ENCODE measurements at places on chromosomes 1 and 21.

DNA sequence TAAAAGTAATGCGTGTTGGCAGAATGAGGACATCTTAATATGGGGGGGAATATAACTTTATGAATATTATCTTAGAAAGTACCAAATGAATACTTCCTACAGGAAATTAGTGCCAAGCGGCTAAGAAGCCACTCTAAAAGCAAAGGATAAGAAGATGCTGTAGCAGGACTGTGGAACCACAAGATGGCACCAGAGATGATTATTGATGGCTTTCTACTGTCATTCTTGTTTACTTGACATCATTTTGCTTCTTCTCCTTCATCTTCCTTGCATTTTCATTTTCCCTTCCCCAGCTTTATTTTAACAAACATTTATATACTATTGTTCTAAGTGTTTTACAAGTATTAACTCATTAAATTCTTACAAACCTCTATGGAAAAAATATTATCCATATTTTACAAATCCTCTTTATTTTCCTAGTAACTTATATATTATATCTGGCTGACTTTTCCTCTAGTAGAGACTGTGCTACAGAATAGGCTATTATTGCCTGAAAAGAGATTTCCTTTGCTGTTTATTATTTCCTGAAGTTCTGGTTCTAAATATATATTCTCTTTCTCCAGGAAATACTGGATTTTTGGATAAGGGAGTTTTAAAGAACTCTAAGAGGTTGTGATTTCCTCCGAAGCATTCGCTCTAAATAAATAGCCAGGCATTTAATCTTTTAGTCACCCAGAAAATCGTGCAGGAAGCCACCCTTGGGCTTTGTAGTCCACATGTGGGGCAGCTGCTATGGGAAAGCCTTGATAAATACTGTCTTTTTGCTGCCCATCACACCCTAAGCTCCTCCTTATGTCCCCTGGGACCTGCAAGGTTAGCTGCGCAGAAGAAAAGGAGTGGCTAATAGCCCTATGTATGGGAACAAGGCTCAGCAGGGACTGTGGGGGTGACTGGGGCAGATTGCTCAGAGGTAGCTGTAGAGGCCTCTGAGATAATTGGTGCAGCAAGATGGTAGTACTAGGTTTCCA is 69.8 kb downstream of the TPR start:
- peak; percentile 36 for DNase-seq

- DNase-seq, result no peak
Measured at GRCh38 chr1:82161700-82162141, 361.0 kb downstream of the ADGRL2 start.

DNA sequence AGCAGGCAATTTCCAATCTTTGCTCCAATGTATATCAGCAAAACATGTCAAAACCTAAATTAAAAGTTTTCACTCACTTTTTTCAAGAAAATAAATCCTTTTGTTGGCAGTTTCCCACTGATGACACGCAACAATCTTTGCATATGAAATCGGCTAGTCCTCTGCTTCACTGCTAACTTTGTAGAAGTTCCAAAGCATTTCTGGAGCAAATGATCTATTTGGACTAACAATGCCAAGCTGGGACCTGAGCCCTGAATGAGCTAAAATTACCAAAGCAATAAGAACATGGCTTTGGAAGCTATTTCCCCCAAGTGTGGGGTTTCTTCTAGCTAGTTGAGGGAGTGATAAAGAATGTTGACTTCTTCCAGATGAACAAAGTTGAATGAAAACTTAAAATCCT is 5.1 kb downstream of the BEND5 start:
- DNase-seq, result no peak

- no peak for DNase-seq
Measured at GRCh38 chr21:31459457-31459856, 115.4 kb upstream of the TIAM1 start.

- no peak for DNase-seq
Measured at GRCh38 chr1:93744299-93744988, 62.8 kb upstream of the BCAR3 start.

DNA sequence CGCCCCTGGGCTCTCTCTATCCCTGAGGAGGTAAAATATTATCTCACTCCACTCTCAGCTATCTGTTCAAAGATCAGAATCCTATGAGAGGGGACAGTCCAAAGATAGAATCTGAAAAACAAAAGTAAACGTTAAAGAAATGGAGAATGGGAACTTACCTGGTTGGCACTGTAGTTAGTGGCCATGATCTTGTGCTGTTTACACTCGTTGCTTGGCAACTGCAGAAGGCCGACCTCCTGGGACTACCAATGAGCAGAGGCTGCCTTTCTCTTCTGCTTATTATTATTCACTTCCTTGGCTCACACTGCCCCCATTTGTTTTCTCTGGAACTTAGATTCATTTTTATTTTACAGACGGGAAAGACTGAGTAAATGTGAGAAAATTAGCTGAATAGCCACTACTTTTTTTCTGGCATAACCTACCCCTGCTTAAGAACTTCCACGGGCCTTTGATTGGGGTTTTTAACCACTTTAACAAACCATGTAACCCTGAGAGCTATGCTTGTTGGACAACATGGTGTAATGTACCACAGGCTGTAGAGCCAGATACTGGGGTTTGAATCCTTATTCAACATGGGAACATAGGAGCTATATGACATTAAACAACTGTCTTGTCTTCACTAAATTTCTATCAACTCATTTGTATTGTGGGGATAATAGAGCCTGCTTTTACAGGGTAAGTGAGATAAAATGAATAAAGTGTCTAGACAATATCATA is at the start of gene CFAP126:
TSS of gene CFAP126 (minus strand) at position 193 of the 717 bp plus-strand sequence. CDS start at position 185, 8 bp downstream.
- peak; percentile 73 for DNase-seq

- no peak for DNase-seq
Measured at GRCh38 chr1:63928186-63929105, 154.6 kb downstream of the ROR1 start.

GRCh38 chr1:160830321-160831153 is 32.1 kb downstream of the CD244 start:
- peak; percentile 74 for DNase-seq

GRCh38 chr1:154998201-154998780 is 4.3 kb upstream of the ZBTB7B start:
- DNase-seq, result no peak

DNA sequence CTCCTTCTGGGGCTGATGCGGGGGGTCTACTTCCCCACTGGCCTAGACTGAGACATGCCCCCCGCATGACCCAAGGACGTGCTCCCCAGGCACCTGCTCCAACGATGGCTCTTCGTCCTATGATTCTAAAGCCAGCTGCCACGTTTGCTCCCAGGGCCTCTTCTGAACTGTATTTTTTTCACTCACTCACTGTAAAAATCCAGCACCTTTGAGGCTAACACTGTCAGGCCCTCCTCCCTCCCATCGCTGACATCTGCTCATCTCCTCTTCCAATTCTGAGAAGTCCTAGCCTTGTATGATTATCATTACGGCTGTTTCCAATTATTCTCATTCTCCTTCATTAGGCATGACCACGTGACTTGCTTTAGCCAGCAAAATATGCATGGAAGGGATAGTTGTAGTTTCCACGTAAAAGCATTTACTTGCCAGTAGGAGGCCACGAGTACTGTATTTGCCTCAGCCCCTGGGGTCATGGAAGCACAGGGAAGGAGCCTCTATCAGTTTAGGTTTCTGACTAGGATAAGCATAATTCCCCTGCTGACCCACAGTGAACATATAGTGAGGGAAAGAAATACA is 19.1 kb upstream of the EDN2 start:
- DNase-seq, result no peak

DNA sequence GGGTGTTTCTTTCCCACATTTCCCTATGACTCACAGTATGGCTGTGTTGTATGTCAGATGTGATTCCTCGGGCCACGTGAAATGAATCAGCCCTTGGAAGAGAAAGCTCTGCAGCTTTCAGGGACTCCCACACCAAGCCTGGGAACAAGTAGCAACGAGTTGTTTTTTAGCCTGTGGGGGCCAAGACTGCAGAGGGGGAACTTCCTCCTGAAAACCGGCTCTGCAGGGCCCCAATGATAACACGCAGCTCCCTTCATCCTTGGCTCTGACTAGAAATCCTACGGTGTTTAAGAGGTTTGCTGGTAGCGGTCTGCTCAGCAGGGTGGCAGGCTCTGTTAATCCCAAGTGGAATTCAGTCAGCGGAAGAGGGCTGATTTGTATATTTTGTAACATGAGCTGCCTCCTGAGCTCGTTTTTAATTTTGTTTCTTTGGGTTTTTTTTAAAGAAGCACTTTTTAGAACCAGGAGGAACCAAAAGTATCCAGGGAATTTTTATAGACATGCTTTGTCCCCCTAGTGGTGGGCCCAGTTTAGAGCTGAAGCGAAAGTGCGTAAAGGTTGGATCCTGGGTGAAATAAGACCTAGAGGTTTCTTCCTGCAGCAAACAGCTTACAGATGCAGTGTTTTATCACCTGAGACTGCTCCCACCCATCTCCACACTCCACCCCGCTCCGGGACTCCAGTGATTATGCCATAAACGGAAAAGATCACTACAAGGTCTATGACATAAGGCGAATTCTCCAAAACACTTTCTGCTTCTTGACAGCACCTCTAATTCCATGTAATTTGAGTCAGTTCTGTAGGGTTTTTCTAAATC is 48.8 kb downstream of the LAMC2 start:
- DNase-seq, result no peak

DNA sequence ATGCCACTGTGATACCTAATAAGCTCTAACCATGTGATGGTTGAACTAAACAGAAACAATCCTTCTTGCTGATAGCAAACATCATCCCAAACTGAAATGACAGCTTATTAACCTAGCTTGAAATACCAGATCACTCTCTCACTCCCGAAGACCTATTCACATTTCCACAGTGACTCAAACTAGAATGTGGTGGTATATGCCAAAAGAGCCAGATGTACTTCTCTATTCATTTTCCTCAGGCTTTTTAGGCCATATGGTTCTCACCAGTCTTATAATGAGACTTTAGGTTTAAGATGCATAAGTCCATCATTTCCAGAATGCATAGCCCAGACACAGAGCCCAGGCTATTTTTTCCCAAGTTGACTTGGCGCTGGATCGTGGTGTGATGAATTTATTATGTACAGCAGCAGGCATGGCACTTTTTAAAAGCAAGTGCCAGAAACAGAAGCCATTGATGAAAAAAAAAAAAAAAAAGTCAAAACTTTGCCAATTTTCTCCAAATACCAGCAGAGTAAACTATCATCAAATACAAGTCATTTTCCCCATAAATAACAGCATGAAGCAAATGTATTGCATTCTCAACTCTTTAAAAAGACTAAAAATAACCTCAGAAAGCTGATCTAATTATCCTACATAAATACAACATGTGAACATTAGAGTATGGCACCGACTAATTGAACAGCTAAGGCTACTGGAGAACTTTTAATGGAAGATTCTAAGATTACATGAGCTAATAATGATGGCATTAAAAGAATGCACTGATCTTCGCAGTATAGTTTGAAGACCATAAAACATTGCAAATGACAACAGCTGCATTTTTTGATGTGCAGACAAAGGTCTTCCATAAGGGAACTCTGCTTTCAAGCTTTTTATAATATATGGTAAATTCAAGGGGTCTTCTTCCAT is 365.4 kb downstream of the LRRIQ3 start:
- no peak for DNase-seq

DNA sequence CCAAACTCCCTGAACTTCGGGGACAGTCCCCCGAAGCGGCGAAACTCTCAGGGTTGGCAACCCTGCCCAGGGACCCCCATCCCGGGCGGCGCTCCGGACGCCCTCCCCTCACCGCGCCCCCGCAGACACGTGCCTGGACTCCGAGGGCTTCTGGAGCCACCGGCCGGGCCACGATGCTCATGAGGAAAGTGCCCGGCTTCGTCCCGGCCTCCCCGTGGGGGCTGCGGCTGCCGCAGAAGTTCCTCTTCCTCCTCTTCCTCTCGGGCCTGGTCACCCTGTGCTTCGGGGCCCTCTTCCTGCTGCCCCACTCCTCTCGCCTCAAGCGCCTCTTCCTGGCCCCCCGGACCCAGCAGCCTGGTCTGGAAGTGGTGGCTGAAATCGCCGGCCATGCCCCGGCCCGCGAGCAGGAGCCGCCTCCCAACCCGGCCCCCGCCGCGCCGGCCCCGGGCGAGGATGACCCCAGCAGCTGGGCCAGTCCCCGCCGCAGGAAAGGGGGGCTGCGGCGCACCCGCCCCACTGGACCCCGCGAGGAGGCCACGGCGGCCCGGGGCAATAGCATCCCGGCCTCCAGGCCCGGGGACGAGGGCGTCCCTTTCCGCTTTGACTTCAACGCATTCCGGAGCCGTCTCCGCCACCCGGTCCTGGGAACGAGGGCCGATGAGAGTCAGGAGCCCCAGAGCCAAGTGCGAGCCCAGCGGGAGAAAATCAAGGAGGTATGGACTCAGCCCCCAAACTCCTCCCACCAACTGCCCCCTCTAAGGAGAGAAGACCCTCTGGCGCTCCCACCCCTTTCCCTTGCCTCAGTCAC is 1.2 kb downstream of the MAN1C1 start:
- DNase-seq, result no peak

GRCh38 chr21:29335720-29336119 is 37.0 kb downstream of the BACH1 start:
- no peak for DNase-seq

- DNase-seq, result no peak
Measured at GRCh38 chr21:30194701-30195299, 21.1 kb downstream of the CLDN8 start.

DNA sequence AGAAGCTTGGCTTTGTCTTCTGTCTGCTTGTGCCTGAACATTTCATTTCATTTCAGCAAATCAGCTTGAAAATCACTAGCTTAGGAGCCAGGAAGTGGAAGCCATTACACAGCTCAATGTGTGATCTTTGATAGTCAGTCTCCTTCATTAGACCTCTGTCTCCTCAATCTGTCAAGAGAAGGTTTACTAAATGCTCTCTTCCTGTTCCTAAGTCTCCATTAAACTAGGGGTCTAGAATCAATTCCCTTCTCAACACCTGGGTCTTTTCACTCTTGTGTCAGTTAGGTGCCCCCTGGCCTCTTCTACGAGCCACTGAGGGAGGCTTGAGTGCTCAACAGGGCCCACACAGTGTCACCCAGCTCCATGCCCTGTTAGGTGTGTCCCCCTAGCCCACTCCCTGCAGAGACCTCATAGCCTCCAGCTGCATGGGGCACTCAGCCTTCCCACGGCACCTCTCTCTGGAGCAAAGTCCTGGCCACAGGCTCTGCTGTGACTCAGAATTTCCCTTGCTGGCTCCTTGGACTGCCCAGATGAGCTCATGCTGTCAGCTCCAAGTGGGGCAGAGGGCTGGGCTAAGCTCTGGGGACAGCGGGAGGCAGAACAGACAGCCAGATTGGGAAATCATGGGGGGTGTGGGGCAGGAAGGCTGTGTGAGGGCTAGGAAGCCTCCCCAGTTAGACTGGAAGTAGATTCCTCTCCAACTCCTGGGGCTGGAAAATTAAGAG is 115.7 kb upstream of the IPO9 start:
- no peak for DNase-seq

DNA sequence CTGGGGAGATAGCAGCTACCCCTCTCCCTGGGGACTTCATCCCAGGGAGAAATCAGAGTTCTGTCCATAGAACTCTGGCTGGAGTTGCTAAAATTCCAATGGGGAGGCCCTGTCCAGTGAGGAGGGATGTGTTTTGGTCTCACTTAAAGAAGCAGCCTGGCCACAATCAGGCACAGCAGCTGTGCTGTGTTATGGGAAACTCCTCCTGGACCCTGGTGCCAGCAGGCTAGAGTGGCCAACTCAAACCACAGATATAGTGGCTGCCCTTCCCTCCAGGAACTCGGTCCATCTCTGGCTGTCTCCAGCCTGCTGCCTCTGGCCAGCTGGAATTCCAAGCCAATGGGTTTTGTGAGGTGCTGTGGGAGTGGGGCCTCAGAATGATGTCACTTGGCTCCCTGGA is 37.4 kb upstream of the SAMD11 start:
- no peak for DNase-seq

GRCh38 chr1:65255035-65255655 is 54.2 kb upstream of the DNAJC6 start:
- no peak for DNase-seq

GRCh38 chr1:22645931-22646330 is 2.5 kb downstream of the C1QC start:
- DNase-seq, result no peak

Measured in CD4-positive, alpha-beta T cell treated with Interleukin-15 for 4 hours (primary cell).